ENCODE measurements at places on chromosomes 1 and 21. TPM values are rescaled to one million over a fixed set of nuclear protein-coding genes. Genes with fewer than 3 reads are reported as not detected.

DNA sequence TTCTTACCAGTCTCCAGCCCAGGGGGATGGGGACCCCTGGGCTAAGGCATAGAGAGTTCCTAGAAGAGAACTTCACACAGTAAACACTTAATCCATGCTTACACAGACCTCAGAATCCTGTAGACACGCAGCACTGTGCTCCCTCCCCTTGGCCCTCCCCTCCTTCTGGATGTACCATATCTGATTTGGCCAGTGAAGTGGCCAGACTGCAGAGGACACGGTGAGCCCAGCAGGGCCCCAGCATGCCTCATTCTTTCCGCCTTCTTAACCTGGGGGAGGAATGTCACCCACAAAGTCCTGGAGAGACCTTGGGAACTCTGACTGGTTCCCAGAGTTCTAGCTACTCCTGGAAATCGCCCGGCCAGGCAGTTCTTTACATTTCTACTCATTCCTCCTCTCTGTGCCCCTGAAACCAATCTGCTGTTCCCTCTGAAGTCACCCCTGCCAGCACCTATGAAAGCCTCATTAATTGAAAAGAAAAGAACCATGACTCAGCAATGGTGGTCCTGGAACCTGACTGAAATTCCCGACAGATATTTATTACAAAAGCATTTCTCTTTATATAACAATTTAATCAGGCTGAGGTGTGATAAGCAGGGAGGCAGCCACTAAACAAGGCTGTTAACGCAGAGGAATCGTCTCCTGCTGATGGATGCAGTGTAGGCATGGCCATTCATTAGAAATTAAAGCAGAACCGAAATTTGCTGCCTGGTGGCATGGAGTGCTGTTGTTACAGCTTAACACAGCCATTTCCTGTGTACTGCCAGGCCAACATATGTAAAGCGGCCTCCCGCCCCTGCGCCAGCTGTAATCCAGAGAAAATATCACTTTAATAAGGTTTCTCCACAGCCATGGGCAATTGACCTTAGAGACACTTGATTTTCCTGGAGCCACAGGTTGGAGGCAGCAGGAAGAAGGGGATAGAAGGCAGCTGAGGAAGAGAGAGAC lies 74.6 kb upstream of the KCND3 start:
- no peak for ATAC-seq

GRCh38 chr1:100074604-100075395 lies 57.9 kb downstream of the SASS6 start:
- ATAC-seq: no peak

GRCh38 chr1:223531742-223532341 lies 133.7 kb downstream of the CAPN8 start:
- no peak for ATAC-seq

Gene LCE1C
- total RNA-seq: not detected

Gene C1orf94
- total RNA-seq: not detected

GRCh38 chr1:201649761-201650622 lies 111.1 kb downstream of the NAV1 start:
- ATAC-seq: peak; percentile 79

DNA sequence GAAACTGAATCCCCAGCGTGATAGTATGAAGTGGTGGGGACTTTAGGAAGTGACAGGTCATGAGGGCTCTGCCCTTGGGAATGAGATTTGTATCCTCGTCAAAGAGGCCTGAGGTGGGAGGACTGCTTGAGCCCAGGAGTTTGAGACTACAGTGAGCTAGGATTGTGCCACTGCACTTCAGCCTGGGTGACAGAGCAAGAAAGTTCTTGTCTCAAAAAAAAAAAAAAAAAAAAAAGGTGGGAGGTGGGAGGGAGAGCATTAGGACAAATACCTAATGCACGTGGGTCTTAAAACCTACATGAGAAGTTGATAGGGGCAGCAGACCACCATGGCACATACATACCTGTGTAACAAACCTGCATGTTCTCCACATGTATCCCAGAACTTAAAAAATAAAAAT lies 24.0 kb upstream of the RERE start:
- no peak for ATAC-seq

- no peak for ATAC-seq
Measured at GRCh38 chr21:35303085-35303484, 254.0 kb upstream of the RUNX1 start.

Gene MFSD2A
- total RNA-seq: 4.8 TPM

DNA sequence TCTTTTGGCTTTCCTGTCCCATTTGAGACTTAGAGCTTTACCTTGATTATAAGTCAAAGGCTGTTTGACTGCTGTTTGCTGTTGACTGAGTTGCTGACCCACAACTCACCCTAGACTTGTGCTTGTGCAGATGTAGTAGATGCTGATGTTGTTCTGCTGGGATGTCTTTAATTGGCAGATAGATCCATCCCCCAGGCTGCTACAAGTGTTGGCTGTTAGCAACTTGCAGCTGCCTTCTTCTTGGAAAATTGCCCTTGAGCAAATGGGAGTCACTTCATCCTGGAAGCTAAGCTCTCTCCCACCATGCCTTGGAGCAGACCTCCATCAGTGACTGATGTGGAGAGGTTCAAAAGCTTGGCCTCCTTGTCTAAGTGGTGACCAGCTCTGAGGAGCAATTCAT lies 139.3 kb upstream of the KIAA0040 start:
- ATAC-seq: no peak

Measured in gastroesophageal sphincter (tissue), 4 donors.